ENCODE measurements at places on chromosomes 2 and 18. TPM values are rescaled to one million over a fixed set of nuclear protein-coding genes. Genes with fewer than 3 reads are reported as not detected.

Gene CRYGC
- total RNA-seq = not detected

Gene EML4
- total RNA-seq = 37.5 TPM

Gene CD8B2
- total RNA-seq = not detected

Gene CNOT9
- 35.7 TPM for total RNA-seq

Gene CMPK2
- total RNA-seq = 2.9 TPM

Gene SERPINB12
- total RNA-seq = not detected

Gene FTCDNL1
- 1.9 TPM for total RNA-seq

Gene SAG
- total RNA-seq = not detected

Gene ACMSD
- not detected for total RNA-seq

Gene C2orf78
- not detected for total RNA-seq

Gene GCG
- total RNA-seq = not detected

Gene PUS10
- total RNA-seq = 2.9 TPM

Gene KHK
- 1.7 TPM for total RNA-seq

Gene DSG2
- total RNA-seq = 36.5 TPM

Gene ADAM23
- total RNA-seq = 0.63 TPM

Gene MC2R
- total RNA-seq = not detected

Gene FAM237A
- total RNA-seq = not detected

Gene UPP2
- total RNA-seq = not detected

Gene CLEC4F
- not detected for total RNA-seq

Gene TRIM54
- total RNA-seq = not detected

Gene CCDC121
- total RNA-seq = 3.6 TPM

Gene MTCL1
- total RNA-seq = 3.5 TPM

Gene RIT2
- total RNA-seq = not detected

Gene SNTG2
- 1.9 TPM for total RNA-seq

Gene PAPOLG
- 12.3 TPM for total RNA-seq

Gene GCC2
- 23.7 TPM for total RNA-seq

Gene NPHP1
- total RNA-seq = 7.4 TPM

Gene BCL2
- 84.5 TPM for total RNA-seq

Gene CYP20A1
- 30.3 TPM for total RNA-seq

Gene G6PC2
- total RNA-seq = not detected

Gene COBLL1
- 69.1 TPM for total RNA-seq

Gene XRCC5
- 153 TPM for total RNA-seq

Gene OSR1
- 124 TPM for total RNA-seq

Gene RBBP8
- 63.4 TPM for total RNA-seq
